ENCODE measurements at places on chromosomes 4 and X.

DNA sequence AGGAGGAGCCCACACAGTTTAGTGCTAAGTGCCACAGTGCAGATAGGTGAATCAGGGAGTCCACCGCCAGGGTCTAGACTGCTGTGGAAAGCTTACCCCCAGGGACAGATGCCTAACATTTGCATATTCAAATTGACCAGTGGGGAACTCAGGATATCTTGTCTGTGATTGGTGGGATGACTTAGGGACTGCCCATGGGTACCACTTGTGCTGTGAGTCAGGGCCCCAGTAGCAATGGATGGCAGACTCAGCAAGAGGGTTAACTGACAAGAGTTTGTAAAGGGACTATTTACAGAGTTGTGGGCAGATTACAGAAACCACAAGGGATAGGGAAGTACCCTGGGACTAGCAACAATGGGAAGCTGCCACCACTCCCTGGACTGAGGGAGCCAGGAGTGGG is 282.1 kb downstream of the BCOR start:
- no peak for DNase-seq

DNA sequence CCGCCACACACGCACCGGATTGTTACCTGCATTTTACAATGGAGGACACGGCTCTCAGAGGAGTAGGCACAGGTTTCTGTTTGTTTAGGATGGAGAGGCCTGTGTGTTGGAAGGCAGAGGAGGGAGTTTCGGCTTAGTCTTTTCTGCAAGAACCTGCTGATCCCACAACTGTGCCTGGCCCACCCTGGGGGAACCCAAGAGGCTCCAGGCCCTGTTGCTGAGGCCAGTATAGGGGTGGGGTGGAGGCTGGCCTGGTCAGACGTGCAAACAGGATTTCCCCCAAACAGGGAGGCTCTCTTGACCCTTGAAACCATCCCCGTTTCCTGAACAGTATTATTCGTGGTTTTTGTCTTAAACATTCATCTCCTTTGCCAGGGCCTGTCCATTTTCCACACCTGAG is 772 bp upstream of the SLC49A3 start:
- DNase-seq = no peak

DNA sequence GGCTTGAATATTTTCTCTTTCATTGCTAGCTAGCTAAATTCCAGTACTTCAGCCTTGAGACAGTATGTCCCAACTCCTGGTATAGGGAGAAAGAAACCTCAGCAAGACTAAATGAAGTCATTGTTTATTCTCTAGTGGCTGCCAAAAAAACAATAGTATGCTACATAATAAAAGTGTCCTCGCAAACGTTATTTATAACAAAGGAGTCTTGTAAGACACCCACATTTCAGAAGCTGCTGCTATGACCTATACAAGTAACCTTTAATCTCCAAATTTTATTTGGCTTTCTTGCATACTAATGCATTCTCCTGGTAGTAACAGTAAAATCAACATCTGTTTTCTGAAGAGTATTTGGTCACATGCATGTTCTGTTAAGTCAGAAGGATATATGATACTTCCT is 28.8 kb downstream of the NEK1 start:
- no peak for DNase-seq

GRCh38 chrX:153334654-153335295 is 822 bp downstream of the ZNF275 start:
- DNase-seq = no peak
